AG08396 (cell line): ENCODE measurements at places on chromosomes 6 and 20.

- no peak for DNase-seq
Observed at GRCh38 chr6:33442283-33442682, 12.1 kb upstream of the ZBTB9 start.

DNA sequence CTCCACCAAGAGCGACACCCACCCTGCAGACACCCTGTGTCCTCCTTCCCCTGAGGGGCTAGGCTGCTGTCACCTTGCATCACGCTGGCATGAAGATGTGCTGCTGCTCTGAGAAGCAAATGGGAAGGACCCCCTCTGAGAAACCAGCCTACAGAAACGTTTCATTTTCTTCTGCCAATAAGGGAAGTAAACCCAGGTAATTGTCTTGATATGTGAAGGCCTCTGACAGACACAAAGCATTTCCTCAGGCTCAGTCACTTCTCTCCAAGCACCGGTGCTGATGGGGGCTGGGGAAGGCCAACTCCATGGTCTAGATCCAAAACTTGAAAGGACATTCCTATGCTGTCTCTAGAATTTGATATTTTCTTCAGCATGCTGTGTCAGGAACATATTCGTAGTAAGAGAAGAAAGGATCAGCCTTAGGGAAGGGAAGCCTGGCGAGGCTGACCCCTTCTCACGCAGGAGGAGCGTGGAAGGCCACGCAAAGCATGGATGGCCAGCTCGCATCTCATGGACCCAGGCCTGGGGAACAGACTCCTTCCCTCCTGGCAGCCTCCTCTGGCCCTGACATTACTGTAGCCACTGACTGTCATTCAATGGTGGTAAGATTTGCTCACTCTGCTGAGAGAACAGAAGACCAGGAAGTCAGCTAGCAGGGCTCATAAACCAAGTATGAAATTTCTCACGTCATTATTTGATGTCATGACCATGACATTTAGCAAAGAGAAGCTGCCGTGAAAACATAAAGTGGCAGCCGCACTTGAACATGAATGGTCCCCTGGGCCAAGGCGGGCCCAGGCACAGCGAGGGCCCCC is 20.4 kb downstream of the ACSS1 start:
- no peak for DNase-seq

DNA sequence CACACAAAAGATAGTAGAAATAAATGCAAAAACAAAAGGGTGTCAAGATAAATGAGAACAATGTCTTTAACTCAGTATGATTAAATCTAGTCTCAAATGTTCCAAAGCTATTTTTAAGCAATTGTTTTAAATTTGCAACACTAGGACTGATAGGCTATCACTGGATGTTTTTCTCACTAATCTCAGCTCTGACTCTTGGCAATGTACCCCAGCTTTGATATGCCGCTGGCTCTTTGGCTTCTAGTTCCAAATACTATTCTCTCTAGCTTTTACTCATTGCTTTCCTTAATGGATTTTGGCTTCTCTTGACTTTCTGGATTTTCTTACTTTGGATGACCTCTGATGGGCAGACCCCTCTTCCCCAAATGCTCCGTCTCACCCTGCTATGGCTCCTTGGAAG is 116.0 kb upstream of the SLC35B3 start:
- DNase-seq = no peak

DNA sequence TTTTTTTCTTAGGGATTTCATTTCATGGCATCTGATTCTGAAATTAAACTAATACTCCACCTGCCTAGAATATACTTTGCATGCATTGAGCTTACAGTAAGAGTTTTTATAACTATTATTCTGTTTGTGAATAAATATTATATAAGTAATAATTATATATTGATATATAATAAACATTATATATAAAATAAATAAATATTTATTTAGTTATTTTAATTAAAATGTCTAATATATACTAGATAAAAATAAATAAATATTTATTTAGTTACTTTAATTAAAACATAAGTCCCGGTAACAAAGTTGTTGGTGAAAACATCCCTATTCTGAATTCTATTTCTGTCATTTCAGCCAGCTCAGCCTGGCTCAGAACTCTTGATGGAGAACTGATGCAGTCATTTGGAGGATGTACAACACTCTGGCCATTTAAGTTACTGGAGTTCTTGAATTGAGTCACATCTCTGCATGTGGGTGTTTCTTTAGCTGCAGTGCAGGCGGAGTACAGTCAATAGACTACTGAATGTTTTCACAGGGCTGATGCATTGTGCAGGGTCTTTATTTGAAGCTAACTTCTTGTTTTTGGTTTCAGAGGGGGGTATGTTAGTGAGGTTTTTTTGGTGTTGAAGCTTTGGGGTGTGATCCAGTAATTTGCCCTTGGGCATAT is 508.9 kb upstream of the ADGRB3 start:
- no peak for DNase-seq

DNA sequence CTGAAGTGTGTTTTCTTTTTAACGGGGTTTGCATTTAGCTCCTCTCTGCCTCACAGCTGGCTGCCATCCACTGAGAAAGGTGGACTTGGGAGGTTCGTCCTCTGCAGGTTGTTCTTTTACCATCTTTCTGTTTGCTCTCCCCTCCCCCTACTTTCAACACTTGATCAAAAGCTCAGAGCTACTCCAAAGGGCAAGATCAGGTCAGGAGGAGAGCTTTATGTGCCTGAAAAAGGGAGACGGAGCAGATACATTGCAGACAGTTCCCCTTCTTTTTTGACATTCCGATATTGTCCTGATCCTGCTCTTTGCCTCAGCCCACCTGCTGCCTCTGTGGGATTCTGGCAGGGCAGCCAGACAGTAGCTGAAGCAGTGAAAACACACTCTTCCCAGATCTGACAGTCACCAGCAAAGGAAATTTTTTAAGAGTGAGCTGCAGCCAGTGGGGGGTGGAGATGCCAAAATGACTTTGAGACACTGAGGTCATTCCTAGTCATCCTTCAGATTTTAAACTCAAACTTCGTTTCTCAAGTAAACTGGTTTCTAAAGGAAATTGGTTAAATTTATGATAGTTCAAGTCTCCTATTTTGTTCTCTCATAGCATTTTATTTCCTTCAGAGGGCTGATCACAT is 26.5 kb downstream of the SMLR1 start:
- DNase-seq = peak; percentile 51

GRCh38 chr20:57087102-57087501 is 179.3 kb downstream of the BMP7 start:
- no peak for DNase-seq

DNA sequence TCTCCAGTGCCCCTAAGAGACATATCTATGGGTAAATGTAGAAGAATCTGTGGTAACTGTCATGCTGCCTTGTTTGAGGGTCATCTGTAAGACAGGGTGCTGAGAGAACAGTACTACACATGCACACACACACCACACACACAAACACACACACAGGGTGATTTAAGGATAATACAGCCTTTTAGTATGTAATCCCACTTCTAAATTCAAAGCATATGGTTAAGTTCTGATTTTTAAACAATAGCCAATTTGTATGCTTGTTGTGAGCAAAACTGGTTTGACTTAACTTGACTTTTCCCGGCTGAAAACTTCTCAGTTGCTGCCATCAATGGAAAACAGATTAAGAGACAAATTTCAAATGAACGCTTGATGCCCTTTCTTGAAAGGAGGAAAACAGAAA is 241.8 kb downstream of the ADGRG6 start:
- no peak for DNase-seq

DNA sequence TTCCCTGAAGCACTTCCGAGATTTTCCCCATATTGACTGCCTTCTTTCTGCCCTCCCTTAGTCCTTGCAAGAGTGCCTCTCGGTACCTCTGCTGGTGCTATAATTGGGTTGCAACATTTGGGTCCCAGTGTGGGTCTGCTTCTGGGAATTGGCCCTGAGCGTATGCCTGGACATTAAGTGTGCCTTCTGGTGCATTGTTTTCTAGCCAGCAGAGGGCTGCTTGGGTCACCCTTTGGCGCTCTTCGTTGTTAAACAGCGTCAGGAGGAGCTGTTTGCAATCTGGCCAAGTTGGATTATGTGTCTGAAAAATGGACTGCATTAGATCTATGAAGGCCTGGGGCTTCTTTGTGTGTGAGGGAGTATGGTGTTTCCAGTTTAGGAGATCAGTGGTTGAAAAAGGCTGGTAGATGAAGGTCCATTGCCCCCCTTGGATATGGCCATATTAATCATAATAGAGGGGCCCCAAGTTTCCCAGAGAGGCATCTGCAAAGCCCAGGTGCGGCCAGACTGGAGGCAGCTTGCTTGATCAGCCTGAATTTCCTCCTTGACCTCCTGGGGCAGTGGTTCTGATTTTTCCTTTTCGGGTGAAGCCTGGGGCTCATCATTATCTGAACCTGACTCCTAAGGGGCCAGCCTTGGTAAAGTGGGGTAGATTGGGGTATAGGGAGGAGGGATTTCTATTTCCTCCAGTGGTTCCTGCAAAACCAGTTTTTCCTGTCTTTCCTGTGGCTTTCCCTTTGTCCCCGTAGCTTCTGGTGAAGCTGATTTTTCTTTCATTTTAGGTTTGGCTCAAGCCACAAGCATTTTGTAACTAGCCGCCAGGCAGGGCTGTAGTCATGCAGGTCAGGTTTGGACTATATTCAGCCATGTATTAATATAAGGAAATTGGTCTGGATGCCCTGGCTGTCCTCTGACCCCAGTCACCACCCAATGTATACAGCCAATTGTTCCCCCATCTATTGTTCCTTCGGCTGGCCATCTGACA is 85.4 kb upstream of the GPR6 start:
- no peak for DNase-seq
